Stimulated activated CD8-positive, alpha-beta memory T cell treated with anti-CD3 and anti-CD28 coated beads, Interleukin-7, amount 100 ng/mL, for 24 hours (primary cell): ENCODE measurements at places on chromosomes 12 and 14.

DNA sequence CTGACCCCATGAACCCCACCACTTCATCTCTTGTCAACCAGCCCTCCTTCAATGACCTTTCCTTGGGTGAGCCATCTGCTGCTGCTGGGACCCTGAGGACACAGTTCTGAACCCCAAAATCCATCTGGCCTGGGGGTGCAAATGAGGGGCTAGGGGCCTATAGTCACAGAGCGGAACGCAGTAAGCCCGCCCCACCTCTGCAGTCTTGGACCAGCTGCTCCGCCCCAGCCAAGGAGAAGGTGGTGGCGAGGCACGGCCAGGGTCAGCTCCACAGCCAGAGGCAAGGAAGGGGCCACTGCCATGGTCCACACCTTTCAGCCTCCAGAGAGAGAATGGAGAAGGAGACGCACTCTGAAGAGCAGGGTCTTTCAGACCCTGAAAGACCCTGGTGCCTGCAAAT, 5.1 kb downstream of the TMEM179 start:
- no peak for DNase-seq

DNA sequence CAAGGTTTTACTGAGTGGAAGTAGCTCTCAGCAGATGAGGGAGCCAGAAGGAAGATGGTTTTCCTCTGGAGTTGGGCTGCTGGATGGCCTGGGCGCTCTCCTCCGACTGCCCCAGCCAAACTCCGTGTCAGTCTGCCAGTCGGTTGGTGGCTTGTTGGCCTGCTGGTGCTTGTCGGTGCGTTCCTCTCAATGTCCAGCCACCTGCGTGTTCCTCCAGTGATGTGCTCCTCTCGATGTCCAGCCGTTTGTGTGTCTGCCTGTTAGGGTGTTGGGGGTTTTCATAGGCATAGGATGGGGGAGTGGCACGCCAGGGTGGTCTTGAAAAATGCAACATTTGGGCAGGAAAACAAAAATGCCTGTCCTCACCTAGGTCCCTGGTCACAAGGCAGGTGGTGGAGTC, 37.0 kb upstream of the LDHB start:
- no peak for DNase-seq

DNA sequence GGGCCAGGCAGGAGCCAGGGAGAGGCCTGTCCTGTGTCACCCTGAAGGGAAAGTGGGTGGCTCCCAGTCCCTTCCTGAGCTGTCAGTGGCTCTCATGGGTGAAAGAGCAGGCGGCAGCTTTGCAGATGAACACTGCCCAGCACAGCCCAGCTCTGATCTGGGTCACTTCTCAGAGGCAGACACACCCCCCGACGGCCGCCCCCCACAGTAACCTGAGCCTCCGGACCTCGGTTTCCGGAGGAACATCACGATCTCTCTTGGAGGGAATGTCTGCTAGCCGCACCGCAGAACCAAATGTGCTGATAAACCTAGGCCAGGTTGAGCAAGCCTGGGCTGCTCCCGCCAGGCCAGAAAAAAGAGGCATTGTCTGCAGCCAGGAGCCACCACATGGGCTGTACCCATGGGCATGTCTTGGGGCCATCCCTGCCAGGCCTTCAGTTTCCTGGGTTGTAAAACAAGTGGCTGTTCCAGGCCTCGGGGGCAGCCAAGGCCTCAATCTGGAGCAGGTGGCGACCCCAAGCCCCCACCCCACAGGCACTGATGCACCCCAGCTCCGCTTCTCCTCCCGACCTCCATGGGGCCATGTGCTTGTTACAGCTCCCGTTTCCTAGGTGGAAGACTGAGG, 57.6 kb downstream of the NCOR2 start:
- no peak for DNase-seq

- DNase-seq: no peak
These were observed 58.2 kb upstream of the STRN3 start for GRCh38 chr14:31084385-31084784.

DNA sequence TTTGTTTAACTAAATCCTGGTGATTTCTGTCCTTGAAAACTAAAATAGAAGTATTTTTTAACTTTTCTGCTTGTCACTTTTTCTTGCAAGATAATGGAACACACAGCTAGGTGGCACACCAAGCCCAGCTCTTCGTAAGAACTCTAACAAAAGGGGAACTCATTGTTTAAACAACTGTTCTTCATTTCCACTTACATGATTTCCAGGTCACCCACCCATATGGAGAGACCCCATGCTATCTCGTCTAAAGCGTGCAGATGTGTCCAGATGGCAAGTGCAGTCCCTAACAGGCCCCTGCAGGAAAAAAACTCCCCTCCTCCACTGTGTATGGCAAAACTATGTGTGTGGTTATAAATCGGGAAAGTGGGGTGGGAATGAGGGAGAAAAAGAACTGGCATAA, 43.3 kb upstream of the NT5DC3 start:
- no peak for DNase-seq

- DNase-seq: no peak
These were observed 13.7 kb upstream of the TMEM106C start for GRCh38 chr12:47949441-47950341.

DNA sequence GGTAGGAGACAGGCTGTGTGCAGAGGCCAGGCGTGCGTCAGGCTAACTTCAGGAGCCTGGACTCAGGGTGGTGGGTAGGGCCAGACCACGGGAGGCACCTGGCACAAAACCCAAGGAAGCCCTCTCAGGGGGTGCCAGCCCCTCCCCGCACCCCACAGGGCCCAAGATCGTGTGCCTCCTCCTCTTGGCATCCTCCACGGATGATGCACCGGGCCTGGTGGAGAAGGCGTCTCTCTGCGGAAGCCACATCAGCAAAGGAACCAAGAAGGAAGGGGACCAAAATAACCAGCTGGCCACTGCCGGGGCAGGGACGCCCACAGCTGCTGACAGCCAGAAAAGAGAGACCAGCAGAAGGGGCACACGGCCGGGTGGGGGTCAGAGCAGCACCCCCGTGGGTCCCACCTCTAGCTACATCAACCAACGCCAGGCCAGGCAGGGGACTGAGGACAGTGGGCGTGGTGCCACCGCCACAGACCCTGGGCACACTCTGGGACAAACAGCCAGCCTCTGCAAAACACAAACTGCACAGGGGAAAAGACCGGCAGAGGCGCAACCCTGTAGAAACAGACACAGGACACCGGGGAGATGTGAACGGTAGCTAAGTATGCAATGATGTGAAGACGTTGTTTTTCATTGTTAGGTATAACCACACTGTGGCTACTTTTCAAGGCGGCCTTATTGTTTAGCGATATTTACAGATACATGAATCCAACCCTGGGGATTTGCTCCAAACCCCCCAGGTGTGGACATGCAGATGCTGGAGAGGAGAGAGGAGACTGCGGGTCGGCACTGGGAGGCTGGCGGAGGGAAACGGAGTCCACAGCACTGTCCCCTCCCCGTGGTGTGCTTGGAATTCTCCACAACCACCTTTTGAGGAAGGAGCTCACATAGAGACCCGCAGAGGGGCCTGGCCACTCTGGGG, 26.1 kb upstream of the C14orf180 start:
- DNase-seq: no peak

DNA sequence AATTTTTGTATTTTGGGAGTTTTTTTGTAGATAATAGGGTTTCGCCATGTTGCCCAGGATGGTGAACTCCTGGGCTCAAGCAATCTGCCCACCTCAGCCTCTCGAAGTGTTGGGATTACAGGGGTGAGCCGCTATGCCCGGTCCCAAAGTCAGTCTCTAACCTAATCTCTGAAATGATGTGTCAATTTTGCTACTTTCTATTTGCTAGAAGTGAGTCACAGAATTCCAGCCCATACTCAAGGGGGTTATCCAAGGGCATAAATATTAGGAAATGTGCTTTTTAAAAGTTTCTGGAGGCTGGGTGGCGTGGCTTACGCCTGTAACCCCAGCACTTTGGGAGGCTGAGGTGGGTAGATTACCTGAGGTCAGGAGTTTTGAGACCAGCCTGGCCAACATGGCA, 40.5 kb downstream of the RESF1 start:
- DNase-seq: no peak

DNA sequence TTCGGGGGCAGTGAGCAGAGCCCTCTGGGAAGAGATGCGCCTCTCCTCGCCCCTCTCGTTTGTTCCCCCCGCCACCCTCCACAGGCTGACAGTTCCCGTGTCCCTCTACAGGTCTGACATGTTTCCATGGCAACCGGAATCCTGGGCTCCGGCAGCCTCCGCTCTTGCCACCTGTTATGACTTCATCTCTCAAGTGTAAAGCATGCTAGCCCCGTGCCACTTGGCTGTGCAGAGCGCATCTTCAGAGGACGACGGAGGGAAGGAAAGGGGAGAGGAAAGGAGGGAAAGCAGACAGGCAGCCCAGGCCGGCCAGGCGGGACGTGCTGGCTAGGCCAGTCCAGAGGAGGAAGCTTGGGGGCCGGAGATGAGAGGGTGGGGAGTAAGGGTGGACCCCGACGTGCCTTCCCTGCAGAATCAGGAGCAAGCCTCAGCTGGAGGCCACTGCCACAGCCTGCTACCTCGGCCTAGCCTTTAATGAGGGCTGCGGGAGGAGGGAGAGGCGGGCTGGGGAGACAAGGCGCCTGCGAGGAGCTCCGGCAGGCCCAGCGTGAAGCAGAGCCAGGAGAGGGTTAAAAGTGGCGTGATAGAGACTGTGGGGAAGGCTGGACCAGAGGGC, 214.3 kb downstream of the DPF3 start:
- no peak for DNase-seq

- DNase-seq: no peak
These were observed 51.0 kb downstream of the MAGOHB start for GRCh38 chr12:10562306-10562933.
